ENCODE measurements at places on chromosomes 11 and 22.

- DNase-seq = no peak
Measured at GRCh38 chr22:36079041-36079440, 50.4 kb upstream of the RBFOX2 start.

DNA sequence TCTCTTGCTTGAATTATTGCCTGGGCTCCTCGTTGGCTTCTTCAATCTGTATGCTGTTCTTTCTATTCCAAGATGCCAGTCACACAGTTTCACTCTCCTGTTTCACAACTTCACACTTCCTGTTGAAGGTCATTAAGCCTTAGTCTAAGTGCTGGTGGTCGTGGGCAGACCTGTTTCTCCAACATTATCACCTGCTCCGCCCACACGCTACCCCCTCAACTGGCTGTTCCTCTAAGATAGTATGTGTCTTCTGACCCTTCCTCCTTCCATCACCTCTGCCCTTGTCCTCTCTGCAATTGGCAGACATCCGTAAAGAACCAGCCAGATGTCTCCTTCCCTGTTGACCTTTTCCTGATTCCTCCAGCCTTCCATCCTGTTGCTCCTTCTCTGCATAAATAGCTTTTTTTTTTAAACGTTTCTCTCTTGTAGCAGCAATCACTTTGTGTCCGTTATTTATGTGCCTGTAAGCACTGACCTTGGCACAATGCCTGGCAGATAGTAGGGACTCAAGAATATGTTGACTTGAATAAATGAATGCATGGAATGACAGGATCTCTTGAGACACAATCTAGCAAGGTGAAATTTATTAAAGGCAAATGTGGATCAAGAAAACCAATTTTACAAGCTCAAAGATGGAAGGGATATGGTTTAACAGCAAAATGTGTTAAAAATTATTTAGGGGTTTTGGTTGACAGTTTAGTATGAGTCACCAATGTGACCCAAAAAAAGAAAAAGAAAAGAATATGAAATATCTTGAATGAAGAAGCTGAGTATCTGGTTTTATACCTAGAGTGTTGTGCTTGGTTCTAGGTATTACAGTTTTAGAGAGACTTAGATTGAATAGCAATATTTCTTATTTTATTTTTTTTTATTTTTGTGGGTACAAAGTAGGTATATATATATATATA lies 12.6 kb downstream of the DIXDC1 start:
- no peak for DNase-seq

DNA sequence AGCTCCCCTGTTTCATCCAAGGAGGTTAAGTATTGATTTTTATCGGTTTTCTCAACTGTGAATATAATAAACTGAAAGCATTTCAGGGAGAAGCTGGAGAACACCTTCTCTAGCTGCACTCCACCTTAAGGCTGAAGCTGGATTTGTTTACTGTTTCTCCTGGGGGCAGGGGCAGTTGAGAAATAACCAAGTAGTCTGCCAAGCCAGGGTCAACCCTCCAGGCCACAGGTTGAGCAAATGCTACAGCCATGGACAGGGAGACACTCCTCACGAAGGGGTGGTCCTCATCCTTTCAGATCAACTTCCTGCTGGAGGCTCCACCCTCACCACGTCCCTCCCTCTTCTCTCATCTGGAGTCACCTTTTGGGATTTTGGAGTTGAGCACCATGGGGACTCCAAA lies at the start of gene TTC36:
TSS of gene TTC36 (plus strand) at position 366 of the 400 bp plus-strand sequence. CDS start at position 387, 21 bp downstream.
- no peak for DNase-seq

GRCh38 chr11:80937842-80938241 lies 1497.0 kb upstream of the TENM4 start:
- DNase-seq = no peak

DNA sequence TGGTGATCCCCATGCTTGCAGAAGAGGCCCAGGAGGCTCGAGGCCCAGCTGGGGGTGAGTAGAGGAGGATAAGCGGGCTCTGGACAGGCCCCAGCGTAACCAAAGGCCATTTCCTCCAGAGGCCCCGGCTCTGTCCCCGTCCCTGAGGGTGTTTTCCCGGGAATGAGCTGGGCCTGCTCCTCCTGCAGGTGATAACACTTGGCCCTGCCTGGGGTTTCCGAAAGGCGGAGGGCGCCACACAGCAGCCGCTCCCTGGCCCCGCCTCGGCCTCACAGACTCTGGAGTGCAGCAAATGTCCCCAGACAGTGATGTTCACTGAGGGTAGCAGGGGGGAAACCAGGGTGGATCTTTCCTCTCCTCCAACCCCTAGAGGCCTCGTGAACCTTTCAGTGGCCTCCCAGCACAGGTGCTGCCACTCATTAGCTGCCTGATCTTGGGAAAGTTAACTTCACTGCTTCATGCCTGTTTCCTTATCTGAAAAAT lies 10.5 kb upstream of the MGAT3 start:
- no peak for DNase-seq

GRCh38 chr11:90221803-90222458 lies 918 bp downstream of the CHORDC1 start:
- DNase-seq = no peak

DNA sequence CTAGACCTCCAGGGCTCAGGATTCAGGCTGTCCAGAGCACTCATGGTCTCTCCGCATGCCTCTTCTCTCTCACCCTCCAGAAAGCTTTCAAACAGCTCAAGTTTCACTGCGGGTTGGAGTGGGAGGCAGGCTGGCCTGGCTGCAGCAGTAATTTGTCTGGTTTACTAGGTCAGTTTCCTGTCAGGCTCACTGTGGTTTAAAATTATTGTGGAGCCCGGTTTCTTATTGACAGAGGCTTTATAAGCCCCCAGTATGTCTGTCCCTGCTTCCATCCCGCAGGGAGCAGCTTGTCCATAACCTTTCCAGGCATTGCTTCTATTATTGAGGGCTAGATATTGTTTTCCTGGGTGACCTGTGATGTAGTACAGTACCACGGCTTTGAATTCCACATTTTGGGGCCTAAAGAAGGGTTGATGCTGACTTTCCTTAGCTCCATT lies 235.3 kb upstream of the SORL1-AS1 start:
- no peak for DNase-seq

GRCh38 chr11:29200791-29201562 lies 815.9 kb downstream of the KCNA4 start:
- no peak for DNase-seq

GRCh38 chr11:45258982-45259530 lies 27.1 kb downstream of the SYT13 start:
- DNase-seq = no peak

DNA sequence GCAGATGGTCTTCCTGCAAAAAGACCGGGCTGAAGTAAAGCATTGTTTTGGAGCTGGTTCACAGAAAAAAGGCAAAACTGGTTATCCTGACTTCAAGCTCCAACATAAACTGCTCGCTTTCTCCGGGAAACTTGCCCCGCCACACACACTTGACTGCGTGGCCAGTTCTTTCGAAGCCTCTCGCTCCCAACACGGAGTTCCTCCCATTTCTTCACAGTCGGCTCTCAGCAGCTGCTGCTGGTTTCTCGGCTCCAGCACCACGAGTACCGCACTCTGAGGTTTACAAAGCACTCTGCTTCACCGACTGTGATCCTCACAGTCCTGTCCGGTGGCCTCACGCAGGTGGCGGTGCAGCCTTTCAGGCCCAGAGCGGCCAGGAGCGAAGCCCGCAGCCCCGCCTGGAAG lies 264 bp downstream of the CHEK1 start:
- DNase-seq = peak; percentile 50

Measured in cortex of kidney (tissue), 1 donor.